ENCODE measurements at places on chromosomes 13 and 19.

- no peak for DNase-seq
Measured at GRCh38 chr13:92951273-92951890, 275.2 kb upstream of the GPC6 start.

GRCh38 chr13:98539666-98540065, 37.2 kb downstream of the STK24 start:
- no peak for DNase-seq

- peak; percentile 30 for DNase-seq
Measured at GRCh38 chr13:84896128-84896527, 903.1 kb downstream of the SLITRK6 start.

DNA sequence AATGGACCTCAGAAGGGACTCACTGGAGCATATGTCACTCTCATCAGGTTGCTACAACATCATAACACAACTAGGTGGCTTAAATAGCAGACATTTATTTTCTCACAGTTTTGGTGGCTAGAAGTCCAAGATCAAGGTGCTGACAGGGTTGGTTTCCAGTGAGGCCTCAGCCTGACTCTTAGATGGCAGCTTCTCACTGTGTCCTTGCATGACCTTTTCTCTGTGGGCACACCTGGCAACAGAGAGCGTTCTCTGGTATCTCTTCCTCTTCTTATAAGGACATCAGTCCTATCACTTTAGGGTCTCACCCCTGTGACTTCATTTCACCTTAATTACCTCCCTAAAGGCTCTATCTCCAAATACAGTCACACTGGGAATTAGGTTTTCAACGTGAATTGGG, 74.5 kb downstream of the CYSLTR2 start:
- no peak for DNase-seq

- peak; percentile 53 for DNase-seq
Measured at GRCh38 chr13:46551410-46552302, 1.3 kb upstream of the LRCH1 start.

GRCh38 chr13:73996569-73996968, 137.6 kb downstream of the KLF12 start:
- DNase-seq = no peak

- peak; percentile 2 for DNase-seq
Measured at GRCh38 chr19:19342086-19343015, 21.7 kb downstream of the MAU2 start.

DNA sequence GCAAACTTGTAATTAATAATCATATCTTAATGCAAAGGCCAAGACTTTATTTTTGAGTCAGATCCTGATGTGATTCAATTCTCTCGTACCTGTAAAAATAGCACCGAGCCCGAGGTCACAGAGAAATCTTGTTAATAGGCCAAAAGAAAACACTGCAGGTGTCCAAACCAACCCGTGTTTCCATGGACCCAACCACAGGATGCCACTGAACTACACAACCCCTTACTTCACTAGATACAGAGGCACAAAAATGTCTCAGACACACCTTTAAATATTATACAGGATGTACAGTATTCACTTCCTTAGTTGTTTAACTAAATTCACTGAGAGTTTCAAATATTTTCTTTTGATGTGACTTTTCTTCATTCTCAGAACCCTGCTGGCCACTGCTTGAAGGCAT, 530.9 kb downstream of the MYO16 start:
- no peak for DNase-seq

DNA sequence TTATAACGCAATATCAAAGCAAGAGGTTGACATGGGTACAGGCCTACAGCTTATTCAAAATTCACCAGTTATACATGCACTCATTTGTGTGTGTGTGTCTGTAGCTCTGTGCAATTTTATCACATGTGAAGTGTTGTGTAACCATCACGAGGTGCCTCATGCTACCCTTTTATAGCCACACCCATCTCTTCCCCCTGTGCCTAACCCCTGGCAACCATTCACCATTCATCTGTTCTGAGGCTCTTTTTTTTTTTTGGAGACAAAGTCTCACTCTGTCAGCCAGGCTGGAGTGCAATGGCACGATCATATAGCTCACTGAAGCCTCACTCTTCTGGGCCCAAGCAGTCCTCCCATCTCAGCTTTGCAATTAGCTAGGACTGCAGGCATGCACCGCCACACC, 78.4 kb downstream of the DPF1 start:
- DNase-seq = no peak

All from NCI-H1105 treated with DMSO at 0.1 percent for 48 hours (cell line).